Mucosa of descending colon (tissue), 3 donors: ENCODE measurements at places on chromosomes 4 and X. TPM values are rescaled to one million over a fixed set of nuclear protein-coding genes. Genes with fewer than 3 reads are reported as not detected.

Gene USP46
- total RNA-seq, result 14.8 TPM

- peak; percentile 64 for DNase-seq
Measured at GRCh38 chr4:102344520-102344953, 745 bp downstream of the SLC39A8 start.

DNA sequence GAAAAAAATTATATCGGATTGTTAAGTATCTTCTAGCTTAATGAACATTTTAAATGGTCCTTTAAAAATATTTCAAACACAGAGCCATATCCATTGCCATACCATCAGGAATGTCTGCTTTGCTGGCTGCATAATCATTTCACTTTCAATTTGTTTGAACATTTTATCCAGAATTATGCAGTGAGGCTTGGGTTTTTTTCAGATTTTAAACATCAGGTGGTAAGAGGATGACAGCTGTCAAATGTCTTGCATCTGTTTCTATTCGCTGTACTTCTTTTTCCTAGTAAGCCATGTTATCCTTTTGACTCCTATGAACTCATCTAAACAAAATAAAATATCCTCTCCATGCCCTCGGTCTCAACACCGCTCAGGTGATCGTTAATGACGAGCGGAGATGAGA is 802 bp downstream of the RFC1 start:
- no peak for DNase-seq

DNA sequence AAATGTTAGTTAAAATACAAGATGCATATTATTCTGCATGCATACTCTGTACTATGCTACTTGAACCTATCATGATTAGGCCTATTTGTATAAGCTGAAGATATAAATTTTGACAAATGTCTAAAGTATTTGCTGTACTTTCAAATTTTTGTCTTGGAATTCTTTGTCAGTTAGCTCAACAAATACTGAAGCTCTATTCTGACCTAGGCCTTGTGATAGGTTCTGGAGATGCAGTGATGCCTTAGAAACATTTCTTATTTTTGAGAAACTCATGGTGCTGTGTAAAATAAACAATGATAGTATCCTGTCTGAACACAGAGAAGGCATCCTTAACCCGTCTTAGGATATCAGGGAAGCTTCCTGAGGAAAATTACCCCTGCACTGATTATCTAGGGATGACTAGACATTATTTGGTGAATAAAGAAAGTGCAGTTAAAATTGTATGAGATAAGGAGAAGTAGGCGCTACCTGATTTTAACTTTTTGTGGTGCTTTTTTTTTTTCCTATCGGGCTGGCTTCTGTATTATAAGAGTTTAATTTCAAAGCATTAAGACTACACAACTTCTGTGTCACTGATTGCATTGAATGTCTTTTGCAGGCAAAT is 43.4 kb downstream of the MOB1B start:
- no peak for DNase-seq

DNA sequence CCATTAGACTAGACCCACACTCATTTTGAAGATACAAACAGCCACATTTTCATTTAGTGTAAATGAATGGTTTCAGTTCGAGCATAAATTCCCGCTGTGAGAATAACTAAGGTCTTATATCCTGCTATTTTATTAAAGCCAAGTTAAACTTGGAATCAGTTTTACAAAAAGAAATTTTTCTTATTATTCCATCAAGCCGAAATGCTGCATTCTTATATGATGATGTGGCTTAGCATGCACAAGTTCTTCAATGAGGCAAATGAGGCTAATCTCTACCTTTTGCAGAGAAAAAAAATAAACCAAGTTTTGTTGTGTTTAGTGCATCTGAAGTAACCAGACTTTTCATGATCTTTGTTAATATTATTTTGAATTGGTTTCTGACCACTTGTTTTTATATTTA is 953.9 kb upstream of the PCDH10 start:
- DNase-seq, result no peak

DNA sequence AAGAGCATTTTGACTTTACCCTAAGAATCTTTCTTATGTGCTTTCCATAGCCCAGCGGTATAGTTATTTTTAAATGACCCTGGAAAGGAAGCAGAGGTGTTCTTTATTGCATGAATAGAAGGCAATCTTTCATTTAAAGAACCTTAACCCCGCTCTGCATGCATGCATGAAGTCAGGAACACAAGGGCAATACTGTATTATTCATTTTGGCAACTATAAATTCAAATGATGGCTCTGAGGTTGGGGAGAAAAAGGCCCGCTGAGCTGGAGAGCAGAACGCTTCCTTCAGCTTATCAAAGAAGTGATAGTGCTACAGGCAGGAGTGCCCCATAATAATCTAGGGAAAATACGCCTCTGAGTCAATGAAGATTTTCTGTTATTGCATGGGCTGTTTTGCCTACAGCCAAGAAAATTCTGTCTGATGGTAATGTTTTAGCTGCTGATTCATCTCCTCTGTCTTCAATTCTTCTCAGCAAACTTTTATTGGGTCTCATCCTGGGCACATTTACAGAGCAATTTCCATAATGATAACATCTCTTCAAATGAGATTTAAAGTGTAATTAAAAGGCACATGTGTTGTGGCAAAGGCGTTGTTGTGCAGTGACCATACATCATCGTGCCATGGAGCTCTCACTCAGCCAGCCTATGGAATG is 452.2 kb upstream of the FTHL17 start:
- DNase-seq, result no peak
